Fibroblast of skin of back (primary cell): ENCODE measurements at places on chromosomes 16 and 17.

- no peak for DNase-seq
Observed at GRCh38 chr17:5919089-5919488, 151.1 kb upstream of the WSCD1 start.

DNA sequence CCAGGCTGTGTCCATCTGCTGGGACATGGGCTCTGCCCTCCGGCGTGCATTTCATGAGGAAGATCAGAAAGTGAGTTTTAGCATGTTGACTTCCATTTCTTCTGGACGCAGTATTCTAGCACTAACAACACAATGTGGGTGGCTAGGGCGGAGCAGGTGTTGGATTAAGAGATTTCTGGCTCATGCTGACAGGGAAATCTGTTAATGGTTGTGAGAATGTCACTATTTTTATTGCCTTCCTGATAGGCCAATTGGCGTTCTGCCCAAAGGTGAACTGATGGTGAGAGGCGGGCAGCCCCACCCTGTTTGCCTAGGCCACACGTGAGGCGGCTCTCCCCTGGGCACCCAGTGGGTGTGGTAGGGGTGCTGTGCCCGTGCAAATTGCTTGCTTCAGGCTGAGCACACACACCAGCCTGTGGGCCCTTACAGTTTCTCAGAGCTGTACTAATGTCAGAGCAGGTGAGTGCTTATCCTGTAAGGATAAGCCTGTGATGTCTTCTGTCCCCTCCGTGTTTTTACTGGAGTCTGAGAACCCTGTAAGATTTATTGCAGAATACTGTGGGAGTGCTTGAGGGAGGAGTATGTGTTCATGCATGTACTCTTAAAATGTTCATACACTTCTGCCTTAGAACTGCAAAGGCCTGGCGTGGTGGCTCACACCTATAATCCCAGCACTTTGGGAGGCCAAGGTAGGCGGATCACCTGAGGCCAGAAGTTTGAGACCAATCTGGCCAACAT, 30.9 kb downstream of the PGS1 start:
- DNase-seq: no peak

GRCh38 chr17:82113941-82114340, 15.9 kb upstream of the FASN start:
- no peak for DNase-seq

GRCh38 chr16:53905028-53905427, 201.1 kb downstream of the FTO start:
- no peak for DNase-seq
